Fibroblast of skin of abdomen (primary cell): ENCODE measurements at places on chromosomes 2 and 18.

- DNase-seq: no peak
These were observed 204.7 kb upstream of the UBE2E3 start for GRCh38 chr2:180775711-180776110.

GRCh38 chr2:42828487-42829425 lies 36.4 kb upstream of the HAAO start:
- DNase-seq: peak; percentile 67

GRCh38 chr18:44229693-44230108 lies 451.0 kb upstream of the SETBP1 start:
- peak; percentile 38 for DNase-seq

DNA sequence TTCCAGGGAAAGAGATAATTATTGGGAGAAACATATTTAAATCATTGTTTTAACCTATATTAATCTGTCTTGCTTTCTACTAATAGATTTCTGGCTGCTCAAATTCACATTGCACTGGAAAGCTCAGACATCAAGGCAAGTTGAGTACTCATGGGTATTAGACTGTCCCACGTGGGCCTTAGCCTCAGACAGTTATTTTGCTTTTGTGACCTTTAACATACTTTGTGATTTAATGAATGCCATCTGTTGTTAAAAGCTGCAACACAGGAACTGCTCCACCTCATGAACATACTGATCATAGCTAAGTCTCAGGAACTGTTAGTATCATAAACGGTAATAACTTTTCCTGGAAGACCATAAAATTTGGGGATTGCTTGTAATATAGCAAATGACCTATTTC lies 2.7 kb upstream of the LCT start:
- peak; percentile 89 for DNase-seq

- DNase-seq: no peak
These were observed at the start of gene BCL2 for GRCh38 chr18:63319383-63320122. BCL2 (minus strand) TSS chr18:63319769.

- DNase-seq: peak; percentile 90
These were observed 24.1 kb upstream of the CHRNA1 start for GRCh38 chr2:174788291-174788929.

GRCh38 chr2:181364492-181365170 lies 92.6 kb upstream of the ITGA4 start:
- DNase-seq: peak; percentile 78

- DNase-seq: peak; percentile 85
These were observed 34.7 kb downstream of the RALB start for GRCh38 chr2:120287183-120288015.

GRCh38 chr2:58906081-58906645 lies 665.0 kb upstream of the FANCL start:
- no peak for DNase-seq

GRCh38 chr2:12212841-12213597 lies 466.6 kb downstream of the LPIN1 start:
- no peak for DNase-seq

DNA sequence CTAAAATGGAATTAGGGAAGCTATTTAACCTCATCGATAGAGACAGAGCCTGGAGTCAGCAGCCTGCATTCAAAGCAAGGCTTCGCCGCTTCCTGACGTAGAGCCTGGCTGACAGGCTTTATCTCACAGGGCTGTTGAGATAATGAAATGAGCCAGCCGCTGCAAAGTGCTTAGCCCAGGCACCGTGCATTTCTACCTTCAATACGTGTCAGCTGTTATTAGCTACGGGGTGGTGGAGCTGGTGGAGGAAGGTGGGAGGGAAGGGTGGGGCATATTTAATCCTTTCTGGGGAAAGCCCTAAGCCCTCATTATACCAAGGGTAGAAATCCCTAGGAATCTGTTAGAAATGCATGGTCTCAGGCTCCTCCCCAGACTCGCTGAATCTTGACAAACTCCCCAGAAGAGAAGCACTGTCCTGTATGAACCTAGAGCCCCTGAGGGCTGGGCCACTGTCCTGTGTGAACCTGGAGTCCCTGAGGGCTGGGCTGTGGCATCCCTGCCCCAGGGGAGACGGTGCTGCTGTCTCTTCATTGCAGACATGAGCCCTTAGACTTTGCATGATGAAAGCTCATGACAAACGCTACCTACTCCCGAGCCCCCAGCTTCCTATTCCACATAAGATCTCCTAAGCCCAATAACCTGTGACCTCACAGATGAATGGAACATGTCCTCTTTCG lies 72.4 kb downstream of the ALPK2 start:
- DNase-seq: no peak

GRCh38 chr18:5142859-5143258 lies 54.2 kb downstream of the AKAIN1 start:
- no peak for DNase-seq

DNA sequence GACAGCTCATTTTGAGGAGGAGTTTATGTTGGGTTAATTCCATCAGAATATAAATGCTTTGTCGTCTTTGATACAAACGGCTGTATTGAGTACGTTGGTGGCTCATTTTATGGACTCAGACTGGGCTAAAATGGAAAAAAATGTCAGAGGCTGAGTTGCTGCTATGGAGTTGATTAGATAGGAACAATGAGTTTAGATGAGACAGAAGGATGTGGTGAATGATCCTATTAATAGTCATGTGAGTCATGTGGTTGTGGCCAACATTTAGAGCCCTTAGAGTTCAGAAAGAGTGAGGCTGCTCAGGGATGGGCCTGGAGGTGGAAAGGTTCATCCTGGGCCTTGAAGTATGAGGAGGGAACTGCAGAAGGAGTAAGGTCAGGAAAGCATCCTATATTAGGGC lies 434.2 kb downstream of the MEIS1 start:
- DNase-seq: peak; percentile 69

DNA sequence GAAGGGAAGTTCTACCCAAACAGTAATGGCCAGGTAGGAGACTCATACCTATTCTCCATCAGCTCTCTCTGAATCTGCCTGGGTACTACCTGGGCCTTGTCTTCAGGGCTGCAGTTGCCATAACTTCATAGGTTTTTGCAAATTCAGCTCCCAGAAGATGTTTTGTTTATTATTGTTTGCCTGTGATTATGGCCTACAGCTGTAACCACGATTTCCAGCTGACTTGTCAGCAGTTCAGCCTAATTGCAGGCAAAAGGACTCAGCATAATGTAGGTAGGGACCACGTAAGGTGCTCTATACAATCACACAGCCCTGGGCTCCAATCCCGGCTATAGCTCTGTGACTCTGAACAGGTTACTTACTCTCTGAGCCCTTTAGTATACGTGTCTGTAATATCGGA lies 187.0 kb upstream of the FN1 start:
- no peak for DNase-seq

- DNase-seq: no peak
These were observed 61.8 kb downstream of the SEMA4F start for GRCh38 chr2:74715880-74716279.

DNA sequence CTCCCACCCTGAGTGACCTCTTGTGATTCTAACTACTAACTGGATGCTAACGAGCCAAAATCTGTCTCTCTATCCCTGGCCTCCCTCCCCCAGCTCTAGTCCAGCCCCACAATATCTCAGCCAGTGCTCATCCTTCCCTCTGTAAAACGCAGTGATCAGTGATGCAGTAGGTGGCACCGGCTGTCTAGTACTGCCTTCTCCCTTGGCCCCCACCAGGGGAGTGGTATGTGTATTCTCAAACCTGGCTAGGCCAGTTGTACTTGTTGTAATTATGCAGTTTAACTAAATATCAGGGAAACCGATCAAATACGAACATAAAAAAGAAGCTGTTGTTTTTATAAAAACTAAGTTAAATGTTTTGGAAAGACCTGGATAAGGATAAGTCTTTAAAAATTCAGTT lies 113.2 kb upstream of the ALPP start:
- no peak for DNase-seq

DNA sequence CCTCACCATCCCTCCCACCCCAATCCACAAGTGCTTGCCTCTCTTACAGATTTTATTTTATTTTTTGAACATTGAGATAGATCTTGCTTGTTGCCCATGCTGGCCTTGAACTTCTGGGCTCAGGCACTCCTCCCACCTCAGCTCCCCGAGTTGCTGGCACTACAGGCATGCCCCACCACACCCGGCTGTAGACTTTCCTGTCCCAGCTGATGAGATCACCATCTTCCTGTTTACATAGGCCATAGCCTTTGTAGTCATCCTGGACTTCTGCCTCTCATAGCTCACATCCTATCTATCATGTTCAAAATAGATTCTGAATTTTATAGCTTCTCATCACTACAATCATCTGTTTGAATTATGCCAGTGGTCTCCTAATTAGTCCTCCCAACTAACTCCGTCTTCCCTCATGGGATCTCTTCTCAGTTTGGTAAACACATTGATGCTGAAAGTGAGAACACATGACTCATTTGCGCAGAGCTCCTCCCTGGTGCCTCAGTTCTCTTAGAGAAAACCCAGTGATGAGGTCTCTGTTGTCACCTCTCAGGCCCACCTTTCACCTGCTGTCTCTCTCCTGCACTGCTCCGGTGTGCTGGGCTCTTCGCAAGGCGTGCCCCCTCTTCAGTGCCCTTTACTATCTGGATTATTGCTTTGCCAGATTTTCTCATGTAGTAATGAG lies 243.0 kb downstream of the ZNF407 start:
- peak; percentile 28 for DNase-seq

DNA sequence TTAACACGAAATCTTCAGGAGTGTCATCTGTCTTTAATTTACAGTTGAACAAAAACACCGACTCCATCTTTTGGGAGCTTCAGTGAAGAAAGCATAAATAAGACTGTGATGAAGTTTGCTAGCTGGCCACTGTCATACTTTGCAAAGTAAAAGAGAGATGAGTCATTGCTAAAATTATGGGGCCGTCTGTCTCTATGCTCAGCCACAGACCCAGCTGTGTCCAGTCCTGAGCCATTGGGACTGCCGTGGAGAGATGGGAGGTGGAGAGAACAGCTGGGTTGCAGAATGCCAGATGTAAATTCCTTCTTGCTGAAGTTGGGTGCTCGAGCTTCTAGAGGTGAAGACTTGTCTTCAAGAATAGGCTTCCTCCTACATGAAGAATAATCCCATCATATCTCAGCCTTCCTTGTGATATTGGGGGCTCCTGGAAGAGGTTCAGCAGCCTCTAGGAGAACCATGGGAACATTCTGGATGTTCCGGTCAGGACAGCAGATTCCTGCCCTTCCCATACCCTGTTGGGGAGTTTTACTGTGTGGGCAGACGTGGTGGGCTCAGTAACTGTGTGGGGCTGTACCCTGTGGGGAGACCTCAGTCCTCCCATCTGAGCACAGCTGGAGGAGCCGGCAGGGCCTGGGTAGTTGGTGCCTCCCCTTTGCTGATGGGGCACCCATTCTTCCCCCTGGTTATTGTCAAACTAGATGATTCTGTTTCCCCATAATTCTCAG lies 71.1 kb downstream of the LDLRAD4 start:
- peak; percentile 93 for DNase-seq

DNA sequence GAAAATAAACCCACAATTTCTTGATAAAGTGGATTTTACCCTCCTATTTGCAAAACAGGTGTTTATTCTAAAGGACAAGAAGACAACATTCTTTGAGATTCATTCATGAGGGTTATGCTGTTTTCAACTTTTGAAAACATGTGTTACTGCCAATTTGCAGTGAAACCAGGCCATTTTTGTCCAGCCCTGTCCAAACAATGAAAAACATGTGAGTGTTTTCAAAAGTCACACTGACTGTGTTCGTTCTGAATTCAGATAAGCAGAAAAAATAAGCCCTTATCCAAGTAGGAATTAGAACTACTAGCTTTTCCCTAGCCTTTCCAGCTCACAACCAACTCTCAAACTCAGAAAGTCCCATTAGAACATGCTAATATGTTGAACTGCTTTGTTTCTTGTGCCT lies 148.1 kb upstream of the PID1 start:
- no peak for DNase-seq

DNA sequence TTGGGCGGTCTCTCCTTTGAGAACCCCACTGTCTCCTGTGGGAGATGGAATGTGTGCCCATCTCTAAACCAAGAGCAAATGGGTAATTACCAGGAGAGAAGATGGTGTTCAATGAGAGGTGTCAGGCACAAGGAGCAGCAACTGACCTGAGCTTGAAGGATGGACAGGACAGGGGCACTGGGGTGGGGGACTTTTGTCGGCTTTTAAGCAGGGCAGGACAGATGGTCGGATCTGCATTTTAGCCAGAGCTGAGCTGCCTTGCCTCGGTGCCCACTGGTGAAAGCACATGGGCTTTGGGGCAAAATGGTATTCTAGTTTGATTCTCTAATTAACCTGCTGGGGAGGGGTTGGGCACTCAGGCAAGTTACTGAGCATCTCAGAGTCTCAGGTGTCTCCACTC lies 98.0 kb downstream of the INHBB start:
- no peak for DNase-seq

DNA sequence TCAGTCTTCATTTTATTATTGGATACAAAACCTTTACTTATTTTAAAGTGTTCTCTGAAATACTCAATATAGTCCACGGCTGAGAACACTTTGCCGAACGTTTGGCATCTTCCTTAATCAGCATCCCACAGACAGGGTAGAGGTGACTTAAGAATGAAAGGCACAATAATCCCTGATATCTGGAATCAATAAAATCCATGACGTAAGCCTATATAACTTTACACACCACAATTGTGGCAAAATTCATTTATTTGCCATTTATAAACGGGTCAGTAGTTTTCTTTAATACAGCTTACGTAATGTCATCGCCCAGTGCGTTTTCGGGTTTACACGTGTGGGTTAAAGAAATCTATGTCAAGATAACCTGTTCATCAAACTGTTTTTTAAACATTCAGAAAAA lies 1.3 kb downstream of the MGAT4A start:
- no peak for DNase-seq

GRCh38 chr2:35204881-35205280 lies 1150.7 kb upstream of the CRIM1 start:
- no peak for DNase-seq
